ENCODE measurements at places on chromosomes 12 and 14.

- DNase-seq: no peak
These were observed 12.8 kb downstream of the RITA1 start for GRCh38 chr12:113198296-113198695.

DNA sequence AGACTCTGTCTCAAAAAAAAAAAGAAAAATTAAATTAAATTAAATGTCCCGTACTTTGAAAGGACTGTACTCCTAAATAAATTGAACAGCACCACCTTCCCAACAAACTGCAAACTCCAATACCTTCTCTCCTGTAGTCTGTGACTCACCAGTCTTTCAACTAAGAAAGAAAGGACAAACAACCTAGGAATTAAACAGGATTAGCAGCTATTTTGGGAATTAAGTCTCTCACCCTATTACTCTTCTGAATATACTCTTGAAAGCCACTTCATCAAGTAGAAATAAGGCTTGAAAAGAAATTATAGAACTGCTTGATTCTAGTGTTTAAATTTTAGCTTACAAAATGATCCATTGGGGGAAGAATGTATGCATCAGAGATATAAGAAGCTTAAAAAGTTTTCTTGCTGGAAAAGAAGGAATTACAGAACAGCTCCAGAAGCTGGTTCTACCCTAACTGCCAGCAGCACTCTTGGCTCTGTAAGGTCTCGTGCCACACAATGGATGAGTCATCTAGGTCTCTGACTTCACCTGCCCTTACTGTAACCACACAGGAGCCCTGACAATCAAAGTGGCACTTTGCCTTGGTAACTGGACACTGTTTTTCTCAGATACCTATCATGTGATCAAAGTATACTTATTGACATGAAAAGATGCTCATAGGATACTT, 57.0 kb upstream of the CERS5 start:
- DNase-seq: no peak

DNA sequence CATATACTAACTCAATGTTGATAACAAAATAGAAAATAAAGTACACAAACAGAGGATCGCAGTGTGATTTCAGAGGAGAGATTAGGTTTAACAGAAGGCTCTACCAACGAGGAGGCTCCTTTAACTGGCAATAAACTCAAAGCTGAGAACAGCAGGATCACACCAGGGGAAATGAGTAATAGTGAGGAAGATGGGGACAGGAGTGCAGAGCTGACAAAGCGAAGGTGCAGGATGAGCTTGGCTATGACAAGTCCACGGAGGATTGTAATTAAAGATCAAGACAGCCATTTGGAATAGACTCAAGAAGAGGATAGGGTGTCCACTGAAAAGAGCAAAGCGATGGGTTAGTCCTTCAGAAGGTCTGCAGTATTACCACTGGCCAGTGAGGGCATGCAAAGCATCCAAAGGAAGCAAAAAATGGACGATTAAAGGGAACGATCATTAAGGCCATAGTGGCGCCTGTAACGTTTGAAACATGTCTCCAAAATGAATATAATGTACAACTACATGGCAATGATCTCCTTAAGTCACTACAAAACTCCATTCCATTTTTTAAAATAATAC, 85.3 kb downstream of the GRIN2B start:
- DNase-seq: no peak

- no peak for DNase-seq
These were observed 49.9 kb downstream of the FUT8 start for GRCh38 chr14:65462411-65462810.

DNA sequence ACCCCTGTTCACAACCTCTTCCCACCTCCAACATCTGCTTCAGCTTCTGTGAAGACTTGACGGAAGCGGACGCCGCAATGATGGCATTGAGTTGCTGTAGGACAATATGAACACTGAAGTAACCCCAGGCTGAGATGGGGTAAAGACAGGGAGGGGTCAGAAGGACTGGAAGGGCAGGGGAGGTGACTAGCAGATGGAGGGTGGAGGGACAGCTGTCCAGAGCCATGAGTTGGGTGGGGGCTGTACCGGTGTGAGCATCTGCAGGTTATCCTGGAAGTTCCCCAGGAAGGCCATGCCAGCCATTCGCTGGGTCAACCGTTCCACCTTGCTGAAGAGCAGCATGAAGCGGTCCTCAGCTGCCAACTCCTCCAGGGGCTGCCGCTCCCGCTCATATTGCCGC, 26.1 kb downstream of the PRPF40B start:
- no peak for DNase-seq

- no peak for DNase-seq
These were observed 107.3 kb downstream of the CRADD start for GRCh38 chr12:93784339-93785086.

DNA sequence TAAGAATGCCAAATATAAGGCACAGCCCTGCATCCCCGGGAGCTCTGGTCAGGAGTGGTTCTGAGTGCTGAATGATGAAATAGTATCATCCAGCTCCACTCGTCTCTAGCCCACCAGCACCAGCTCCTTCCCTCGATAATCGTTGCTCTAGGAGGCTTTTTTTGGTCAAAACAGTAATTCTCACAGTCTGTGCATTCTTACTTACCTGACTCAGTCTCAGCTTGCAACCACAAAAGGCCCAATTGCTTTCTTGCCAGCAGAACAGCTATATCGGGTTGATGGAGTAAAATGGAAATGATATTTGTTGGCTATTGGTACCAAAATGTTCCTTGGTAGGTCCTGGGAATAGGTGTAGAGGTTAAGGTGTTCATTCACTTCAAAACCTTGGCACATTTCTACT, 94.8 kb downstream of the BMP4 start:
- DNase-seq: no peak
